ENCODE measurements at places on chromosomes 12 and 14.

DNA sequence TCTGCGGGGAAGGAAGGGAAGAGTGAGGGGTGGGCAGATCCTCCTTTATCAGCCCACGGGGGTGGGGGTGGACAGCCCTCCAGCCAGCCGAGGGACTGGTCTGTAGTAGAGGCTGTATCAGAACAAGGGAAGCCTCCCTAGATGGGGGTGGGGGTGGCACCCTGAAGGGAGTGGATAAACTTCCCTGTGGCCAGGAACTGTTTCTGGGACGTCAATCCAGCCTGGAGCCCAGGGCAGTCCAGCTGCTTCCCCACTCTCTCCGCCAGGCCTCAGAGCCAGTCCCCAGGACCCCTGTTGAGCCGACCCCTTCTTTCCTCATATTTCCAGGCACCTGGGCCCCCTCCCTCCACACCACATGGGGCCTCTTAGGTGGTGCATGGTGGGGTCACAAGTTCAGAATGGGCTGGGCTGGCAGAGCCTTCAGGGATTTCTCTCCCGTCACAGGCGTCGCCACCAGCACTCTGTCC, 6.7 kb downstream of the PLD4 start:
- DNase-seq: no peak

DNA sequence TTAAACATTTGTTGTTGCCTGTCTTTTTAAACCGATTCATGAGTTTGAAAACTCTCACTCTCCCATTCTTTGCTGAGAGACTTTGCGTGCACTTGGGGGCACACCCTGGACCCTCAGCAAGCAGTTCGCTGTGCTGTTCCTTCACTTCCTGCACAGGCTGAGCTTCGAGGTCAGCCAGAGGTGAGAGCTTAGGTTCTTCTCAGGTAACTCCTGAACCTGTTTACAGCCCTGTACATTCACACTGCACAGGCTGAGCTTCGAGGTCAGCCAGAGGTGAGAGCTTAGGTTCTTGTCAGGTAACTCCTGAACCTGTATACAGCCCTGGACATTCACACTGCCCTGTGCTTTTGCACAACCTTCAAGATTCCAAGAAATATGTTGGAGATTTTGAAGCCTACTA, 9.8 kb upstream of the CLECL1 start:
- DNase-seq: no peak

DNA sequence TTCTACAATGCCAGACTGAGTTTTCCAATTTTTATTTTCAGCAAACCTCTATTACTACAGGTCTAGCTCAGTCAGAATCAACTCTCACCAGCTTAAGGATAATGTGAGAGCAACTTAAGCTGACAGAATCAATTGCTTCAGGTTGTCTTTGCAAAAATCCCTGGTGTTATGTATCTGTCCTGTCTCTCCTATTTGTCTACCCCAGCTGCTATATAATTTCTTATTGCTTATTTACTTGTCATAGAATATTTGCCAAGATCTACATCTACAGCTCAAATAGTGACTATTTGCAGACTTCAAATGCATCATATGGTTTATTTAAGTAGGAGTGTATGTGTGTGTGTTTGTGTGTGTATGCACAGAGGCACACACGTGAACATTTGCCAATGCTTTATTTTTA, 54.1 kb downstream of the FOXG1 start:
- DNase-seq: no peak

DNA sequence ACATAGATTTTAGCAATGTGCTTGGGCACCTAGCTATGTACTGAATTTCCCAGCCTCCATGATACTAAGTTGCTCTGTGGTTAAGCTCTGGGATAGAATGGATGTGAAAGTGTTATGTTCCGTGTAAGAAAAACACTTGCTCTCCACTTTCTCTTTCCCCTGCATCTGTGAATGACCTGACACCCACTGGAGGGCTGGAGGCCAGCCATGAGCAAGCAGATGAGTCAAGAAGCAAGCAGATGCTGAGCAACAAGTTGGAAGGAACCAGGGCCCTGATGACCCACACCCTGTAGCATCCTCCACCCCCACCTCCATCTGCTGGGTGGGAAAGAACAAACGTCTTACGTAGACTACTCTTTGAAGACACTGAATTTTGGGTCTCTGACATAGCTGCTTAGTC, 56.6 kb downstream of the EID3 start:
- no peak for DNase-seq

GRCh38 chr12:119176267-119177055, 2.3 kb upstream of the HSPB8 start:
- peak; percentile 32 for DNase-seq

GRCh38 chr14:33553706-33554278, 397.1 kb downstream of the EGLN3 start:
- DNase-seq: no peak

- peak; percentile 22 for DNase-seq
These were observed 9.0 kb downstream of the RPS6KL1 start for GRCh38 chr14:74913986-74914573.

GRCh38 chr14:69547701-69548348, 26.8 kb downstream of the CCDC177 start:
- no peak for DNase-seq

DNA sequence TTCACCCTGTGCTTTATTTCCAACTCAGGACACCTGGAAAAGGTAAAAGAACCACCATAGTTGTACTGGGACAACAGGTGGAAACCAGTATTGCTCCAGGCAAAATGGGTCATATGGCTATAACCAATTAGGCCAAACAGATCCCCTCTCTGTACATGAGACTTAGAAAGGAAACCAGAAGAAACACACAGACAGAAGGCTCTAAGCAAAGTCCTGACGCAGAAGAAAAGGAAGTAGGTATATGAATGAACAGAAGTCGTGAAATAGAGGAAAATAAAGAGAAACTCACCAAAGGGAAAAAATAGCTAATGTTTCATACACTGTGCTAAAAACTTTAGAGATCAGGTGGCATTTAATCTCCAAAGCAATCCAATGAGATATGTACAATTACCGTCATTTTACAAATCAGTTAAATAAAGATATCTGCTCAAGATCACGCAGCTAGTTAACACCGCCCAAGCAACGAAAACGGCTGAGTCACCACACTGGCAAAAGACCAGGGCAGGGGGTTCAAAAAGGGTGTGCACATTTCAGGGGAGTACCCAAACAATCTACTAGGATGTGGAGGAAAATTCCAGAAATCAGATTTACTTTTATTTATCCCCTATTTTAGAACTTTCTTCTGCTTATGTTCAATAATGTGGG, 82.3 kb downstream of the ITPR2 start:
- DNase-seq: no peak

- DNase-seq: no peak
These were observed 365.9 kb upstream of the NOVA1 start for GRCh38 chr14:26963711-26964110.

GRCh38 chr12:87425942-87426554, 603.2 kb downstream of the C12orf50 start:
- no peak for DNase-seq

DNA sequence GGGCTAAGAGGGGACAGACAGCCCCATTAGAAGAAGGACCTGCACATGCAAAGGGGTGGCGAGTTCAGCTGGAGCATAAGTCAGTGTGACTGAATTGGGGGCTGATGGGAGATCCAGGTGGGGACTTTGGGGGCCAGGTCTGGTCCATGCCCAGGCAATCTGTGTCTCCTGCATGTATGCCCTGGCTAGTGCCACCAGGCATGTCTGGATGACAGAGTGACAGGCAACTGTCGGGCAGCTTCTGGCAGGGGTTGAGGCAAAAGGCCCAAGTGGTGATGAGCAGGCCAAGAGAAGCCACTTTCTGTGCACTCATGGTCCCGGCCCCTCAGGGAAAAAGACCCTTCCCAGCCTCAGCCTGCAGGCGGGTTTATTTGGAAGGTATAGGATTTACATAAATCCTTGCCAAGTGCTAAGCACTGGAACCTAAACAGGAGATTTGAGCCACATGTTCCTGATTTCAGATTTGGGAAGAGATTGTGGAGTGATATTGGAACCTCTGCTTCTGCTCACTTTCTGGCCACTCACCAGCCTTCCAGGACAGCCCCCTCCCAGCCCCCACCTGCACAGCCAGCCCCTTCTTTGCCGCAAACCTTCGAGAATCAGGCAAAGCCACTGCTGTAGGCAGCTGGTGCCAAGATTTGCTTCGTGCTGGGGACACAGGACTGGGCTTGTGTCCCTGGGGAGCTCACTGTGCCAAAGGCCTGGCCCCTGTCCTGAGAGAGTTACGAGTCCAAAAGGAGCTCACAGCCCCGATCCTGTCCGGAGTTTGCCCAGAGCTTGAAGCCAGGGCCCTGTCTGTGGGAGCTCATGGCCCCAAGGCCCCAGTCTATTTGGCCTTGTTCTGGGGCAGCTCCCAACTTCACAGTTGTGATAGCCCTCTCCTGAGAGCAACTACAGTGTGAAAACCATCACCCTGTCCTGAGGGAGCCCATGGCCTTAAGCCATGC, 232.5 kb upstream of the RTL1 start:
- no peak for DNase-seq

GRCh38 chr14:90717916-90718315, 98.3 kb downstream of the TTC7B start:
- no peak for DNase-seq

GRCh38 chr14:22523283-22523682, 65.7 kb downstream of the DAD1 start:
- no peak for DNase-seq

DNA sequence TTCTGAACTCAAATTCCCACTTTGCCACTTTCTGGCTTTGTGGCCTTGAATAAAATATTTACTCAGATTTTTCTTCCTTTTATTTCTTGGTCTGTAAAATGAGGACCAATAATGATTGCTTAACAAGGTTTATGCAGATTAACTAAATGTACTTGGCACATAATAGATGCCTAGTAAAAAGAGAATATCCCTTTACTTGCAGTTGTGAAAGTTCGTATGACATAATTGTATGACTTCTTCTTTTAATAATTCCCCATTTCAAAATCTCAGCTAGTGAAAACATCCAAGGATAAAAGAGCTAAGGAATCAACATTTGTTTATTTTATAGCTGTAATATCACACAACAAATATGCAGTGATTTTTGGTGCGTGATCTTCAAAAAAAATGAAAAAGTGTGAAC, 215.6 kb upstream of the ATP2B1 start:
- DNase-seq: no peak

DNA sequence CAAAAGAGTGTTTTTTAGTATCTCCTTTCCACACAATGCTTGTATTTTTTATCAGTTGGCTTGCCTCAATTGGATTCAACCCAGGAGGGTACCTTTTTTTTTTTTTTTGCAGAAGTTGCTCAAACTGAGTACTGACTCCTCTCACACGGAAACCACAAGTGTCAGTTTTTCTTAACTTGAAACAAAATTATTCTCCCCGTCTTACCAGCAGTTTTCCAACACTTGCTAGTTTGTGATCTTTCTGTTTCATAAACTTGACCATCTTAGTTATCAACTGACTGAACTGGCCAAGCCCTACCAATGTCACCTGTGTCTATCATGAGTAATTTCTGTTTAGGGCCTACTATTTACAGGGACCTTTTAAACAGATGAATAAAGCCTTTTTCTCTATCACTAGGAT, 34.1 kb upstream of the ITPR2 start:
- DNase-seq: no peak

DNA sequence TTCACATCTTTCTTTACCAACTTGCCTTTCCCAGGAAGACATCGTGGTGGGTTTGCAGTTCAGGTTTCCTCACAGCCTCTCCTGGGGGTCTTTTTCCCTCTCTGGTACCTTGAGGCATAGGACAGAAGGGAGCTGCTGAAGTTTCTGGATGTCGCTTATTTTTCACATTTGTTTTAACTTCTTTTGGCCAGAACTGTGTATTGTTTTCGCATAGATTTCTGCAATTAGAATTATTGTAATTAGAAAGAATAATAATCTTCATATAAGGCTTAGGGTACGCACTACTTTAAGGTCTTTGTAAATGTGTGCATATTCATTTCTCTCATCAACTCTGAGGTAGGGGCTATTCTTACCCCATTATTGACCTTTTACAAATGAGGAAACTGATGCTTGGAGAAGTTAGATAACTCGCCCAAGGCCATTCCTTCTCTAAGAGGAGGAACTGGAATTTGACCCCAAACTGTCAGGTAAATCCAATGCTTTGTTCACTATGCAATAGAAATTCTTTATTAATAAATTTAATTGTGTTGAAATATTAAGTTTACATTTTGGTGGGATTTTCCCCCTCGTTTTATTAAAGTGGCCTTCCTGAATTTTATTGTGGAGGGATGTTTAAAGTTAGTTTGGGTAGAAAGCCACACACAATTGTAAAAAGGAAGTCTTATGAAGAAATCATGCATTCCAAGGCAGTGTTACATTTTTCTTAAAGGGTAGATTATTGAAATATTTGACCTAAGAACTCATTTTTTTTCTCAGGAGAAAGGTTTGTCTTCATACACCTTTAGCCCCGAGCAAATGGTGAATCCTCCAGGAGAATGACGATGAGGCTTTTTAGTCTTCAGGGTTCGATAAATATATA, 12.1 kb upstream of the SLC38A2 start:
- DNase-seq: no peak

GRCh38 chr14:92877757-92878431, 45.1 kb upstream of the CHGA start:
- no peak for DNase-seq

GRCh38 chr14:96906434-96906833, 109.3 kb downstream of the VRK1 start:
- no peak for DNase-seq

GRCh38 chr12:30763053-30763452, 8.3 kb upstream of the CAPRIN2 start:
- no peak for DNase-seq

DNA sequence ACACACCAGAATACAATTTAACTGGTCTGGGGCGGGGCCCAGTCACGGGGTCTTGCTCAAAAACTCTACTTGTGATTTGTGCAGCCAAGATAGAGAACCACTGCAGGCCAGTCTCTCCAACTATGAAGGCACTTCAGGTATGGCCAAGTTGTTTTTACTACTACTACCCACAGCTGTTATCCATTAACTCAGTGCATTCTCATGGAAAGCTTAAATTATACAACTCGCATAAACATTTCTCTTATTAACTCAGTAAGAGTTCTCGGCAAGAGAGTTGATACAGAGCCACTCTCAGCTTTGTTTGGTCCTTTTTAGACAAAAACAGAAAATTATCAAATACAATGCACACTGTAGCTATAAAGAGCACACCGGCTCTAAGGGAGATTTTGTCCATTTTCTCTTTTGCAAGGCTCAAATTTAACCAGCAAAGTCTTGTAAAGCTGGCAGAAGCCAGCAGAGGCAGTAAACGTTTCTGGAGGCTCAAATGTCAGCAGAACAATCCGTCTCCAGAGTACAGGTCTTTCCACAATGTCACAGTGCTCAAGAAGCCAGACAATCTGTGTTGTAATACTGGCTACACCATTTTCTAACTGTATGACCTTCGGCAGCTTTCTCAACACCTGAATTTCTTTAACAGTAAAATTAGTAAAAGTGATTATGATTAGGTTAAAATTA, 85.9 kb downstream of the PTGER2 start:
- no peak for DNase-seq

Data from NCI-H345 (cell line).